NCI-H2081 treated with DMSO at 0.1 percent for 48 hours (cell line): ENCODE measurements at places on chromosomes 6 and 20.

GRCh38 chr6:43970913-43971775, 156.1 kb downstream of the MRPL14 start:
- DNase-seq = no peak

DNA sequence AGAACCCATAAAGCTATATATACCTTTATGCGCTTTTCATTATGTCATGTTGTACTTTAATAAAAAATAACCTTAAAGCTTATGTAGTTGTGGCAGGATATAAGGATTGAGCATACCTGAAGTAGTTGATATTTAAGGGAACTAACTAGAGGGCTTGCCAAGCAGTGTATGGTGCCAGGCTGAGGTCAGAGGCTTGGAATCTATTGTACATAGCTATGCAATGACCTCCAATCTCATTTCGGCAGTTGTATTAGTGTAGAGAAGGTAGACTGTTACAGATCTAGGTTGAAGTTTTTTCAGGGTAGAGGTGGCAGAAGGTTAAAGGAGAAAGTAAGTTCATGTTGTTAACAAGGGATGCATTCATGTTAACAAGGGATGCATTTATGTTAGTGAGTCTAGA, 397.7 kb upstream of the HS3ST5 start:
- DNase-seq = no peak

DNA sequence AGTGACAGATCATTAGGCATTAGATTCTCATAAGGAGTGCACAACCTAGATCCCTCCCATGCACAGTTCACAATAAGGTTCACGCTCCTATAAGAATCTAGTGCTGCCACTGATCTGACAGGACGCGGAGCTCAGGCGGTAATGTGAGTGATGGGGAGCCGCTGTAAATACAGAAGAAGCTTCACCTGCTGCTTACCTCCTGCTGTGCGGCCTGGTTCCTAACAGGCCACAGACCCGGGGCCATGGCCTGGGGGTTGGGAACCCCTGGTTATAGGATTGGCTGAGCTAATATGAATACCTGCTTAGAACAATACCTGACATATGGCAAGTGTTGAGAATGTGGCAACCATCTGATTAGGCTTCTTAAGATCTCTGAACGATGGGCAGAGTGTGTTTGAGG, 2.4 kb downstream of the PNPLA1 start:
- DNase-seq = no peak

DNA sequence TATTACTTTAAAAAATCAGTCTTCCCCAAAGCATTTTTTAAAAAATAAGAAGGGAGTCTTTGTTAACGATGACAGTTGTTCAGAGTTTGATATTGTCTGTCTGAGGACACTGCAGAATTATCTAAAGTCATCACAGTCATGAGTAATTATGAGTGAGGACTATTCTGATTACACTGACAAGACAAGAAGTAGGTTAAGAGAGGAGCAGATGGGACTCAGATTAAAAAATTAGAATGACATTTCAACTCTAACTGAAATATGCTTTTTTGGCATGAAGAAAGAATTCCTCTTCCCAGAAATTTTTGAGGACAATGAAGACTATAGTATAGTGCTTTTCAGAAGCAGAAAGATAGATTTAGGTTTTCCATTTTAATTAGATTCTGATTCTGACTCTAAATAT, 456.5 kb downstream of the EPHA7 start:
- DNase-seq = no peak

GRCh38 chr6:149387779-149388512, 12.1 kb upstream of the SUMO4 start:
- no peak for DNase-seq

GRCh38 chr6:74333406-74333805, 637.4 kb downstream of the CD109 start:
- DNase-seq = no peak

- peak; percentile 62 for DNase-seq
Measured at GRCh38 chr20:13865791-13866351, 81.0 kb downstream of the NDUFAF5 start.

DNA sequence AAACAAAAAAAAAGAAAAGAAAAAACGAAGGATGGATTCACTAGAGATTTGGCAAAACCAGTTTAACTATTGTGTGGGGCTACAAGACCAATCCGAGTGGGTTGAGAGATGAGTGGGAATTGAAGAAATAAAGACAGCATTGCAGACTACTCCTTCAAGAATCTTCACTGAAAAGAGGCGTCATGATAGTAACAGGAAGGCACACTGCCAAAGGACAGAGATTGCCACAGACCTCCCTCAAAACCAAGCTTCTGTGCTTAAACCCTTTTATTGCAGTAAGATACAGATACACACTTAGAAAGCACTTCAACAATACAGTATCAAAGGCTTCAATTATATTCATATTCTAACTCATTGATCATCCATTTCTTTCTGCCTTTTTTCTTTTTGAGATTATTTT, 103.9 kb downstream of the IPCEF1 start:
- DNase-seq = no peak

GRCh38 chr6:149854532-149854931, 9.6 kb downstream of the LRP11 start:
- no peak for DNase-seq

GRCh38 chr6:132072831-132073230, 121.7 kb upstream of the CCN2 start:
- no peak for DNase-seq

- DNase-seq = no peak
Measured at GRCh38 chr6:116371120-116371917, 572 bp downstream of the DSE start.

DNA sequence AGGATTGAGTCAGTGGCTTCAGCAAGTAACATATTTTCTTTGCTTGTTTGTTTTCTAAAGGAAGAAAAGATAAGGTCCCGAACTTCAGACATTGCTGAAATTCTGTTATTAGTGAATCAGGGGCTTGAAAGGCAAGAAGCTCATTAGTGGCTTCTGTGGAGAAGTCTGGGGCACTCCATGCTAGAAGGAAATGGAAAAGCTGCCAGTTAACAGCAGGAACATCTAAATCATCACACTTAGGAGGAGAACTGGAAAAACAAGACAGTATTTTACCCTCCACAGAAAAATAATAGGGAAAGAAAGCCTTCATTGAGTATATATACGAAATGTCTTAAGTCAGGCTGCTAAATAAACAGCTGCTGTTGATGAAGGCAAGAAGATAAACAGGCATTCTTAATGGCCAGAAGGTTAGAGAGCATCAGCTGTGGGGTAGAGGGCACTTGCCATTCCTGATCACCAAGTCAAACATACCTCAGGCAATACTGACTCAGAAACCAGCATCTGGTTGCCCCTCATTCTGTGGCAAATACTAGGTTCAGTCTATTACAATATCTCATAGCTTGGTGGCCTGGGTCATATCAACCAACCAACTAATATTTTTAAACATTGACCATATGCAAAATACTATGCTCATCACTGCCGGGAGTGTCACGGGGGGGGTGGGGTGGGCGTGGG, 143.2 kb upstream of the TENT5A start:
- DNase-seq = no peak

DNA sequence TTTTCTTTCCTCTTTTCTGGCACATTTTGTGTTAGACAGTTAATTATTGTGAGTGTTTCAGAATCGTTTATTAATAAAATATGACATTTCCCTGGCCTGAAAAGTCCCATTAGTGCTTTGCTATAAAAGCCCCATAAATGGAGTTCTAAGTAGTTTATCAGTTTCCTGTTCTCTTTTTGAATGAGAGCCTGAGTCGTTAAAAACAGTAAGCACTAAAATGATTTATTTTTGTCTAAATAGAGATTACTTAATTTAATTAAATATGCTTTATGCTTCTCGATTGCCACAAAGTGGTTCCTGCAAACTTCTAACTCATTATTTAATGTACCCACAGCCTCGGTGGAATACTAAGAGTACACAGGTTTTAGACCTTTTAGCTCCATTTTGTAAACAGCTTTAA, 577.9 kb downstream of the C6orf118 start:
- DNase-seq = no peak

- DNase-seq = no peak
Measured at GRCh38 chr20:43921227-43921780, 6.7 kb downstream of the TOX2 start.

GRCh38 chr20:1805161-1805581, 90.0 kb upstream of the SIRPA start:
- no peak for DNase-seq

DNA sequence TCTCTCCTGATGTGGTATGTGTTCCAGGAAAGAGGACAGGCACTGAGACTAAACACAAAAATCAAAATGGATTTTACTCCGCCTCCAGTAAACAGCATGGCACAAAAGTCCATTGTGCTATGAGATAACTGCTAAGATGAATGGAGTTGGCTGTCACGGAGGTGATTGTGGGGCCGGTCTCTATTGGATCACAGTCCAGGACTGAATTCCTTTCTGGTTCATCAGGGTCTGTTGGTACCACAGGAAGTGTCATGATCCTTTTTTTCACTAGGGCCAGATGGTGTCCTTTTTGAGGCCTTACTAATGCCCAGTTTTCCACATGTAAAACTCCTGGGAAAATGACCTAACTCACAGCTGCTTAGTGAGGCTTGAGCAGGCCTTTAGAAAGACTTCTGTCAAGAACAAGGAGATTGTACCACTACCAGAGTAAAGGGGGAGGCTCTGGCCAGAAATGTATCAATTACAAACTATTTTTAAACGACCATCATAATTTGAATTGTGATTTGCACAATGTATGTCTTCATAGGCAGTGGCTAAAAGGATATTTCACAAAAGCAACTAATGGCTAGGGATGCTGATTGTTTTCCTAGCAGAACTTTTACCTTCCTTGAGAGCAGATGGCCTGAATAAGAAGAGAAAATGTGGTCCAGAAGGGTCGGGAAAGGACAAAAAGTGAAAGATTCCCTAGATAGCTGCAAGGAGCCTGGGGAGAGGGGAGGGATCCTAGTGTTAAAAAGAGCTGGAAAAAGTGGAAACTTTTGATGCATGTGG, 192.2 kb upstream of the POU3F2 start:
- DNase-seq = no peak

- no peak for DNase-seq
Measured at GRCh38 chr20:33828326-33828844, 17.2 kb downstream of the CHMP4B start.

GRCh38 chr6:157323966-157324300, 614 bp upstream of the TMEM242 start:
- DNase-seq = no peak

- DNase-seq = no peak
Measured at GRCh38 chr6:97294451-97294850, 11.4 kb upstream of the MMS22L start.

GRCh38 chr20:51484141-51484815, 58.2 kb downstream of the NFATC2 start:
- no peak for DNase-seq

DNA sequence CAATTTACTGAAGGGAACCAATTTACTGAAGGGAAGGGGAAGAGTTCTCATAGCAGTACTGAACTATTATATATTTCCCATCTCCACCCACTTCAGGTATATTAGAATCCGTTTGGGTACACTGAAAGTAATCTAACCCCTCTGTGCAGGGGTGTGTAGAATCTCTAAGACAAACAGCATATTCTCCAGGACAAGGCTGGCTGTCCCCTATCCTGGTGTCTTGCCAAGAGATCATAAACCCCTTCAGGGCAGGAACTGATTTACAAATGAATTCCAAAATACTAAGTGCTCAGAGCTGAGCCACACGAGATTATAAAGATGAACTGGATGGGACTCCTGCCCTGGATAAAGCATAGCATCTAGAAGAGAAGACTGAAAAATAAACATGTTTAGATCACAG, 9.2 kb downstream of the ASF1A start:
- no peak for DNase-seq

DNA sequence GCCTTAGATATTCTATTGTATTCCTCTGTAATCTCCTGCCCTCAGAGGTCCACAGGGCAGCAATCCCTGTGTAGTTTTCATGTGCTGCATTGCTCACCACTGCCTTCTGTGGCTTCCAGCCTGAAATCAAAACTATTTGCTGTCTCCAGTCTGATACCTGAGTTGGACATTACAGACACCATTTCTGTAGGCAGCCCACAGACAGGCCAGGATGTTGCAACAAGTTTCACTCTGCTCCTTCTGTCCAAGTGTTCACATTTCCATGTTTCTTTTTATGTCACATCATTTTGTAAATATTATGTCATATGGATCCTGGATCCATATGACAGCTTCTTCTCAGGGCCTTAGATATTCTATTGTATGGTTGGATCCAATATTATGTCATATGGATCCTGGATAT, 21.7 kb downstream of the ECI2 start:
- no peak for DNase-seq

DNA sequence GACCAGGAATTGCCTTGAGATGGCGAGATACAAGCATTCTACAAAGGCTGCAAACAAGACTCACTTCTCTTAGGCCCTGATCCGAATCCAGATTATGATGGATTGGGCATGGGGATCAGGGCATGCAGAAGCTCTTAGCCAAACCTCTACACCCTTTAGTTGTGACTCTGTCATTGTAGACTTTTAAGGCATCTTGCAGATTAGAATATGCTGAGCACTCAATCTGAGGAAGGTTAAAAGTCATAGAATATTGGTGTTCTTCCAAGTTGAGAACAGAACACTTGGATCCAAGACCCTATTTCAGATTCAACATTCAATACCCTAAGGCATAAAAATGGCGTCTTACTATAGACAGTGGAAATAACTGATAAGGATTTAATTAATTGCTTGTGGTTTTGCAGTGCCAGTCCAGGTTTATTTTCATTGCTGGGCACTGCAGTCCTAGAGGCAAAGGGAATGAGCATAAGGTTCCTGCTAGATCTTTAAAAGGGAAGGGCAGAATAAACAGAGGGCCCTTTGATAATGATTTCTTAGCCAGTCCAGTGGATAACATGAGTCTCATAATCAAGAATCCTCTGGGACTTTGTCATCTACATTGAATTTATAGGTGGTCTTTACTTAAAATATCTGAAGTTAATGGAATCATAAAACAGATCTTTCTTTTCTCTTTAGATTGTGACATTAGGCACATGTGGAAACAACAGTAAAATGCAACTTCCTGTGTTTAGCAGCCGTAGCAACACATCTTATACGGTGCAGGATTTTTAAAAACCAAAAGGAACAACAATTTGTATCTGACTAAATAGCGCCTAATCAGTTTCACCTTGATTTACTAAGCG, 17.6 kb downstream of the PHACTR2 start:
- DNase-seq = no peak

- DNase-seq = no peak
Measured at GRCh38 chr20:59207742-59208357, 44.2 kb downstream of the ZNF831 start.

DNA sequence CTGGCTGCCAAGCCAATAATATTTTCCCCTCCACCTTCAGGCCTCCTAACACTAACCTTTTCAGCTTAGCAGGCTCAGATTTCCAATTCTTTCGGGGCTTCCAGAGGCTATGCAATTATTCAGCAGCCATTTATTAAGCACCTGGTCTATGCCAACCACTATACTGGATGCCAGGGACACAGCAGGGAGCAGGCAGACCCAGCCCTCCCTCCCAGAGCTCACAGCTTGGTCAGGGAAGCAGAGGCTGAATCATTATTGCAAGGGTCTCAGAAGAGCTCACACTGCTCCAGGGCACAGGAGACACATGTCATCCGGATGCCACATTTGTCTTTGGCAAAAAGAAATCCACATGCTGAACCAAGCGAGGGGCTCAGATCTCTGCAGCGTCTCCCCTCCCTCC, 1.3 kb downstream of the BPIFB1 start:
- DNase-seq = no peak

GRCh38 chr6:87718662-87719433, 16.8 kb upstream of the AKIRIN2 start:
- no peak for DNase-seq

GRCh38 chr6:44266347-44266746, 996 bp upstream of the NFKBIE start:
- no peak for DNase-seq
